ENCODE measurements at places on chromosomes 5 and 9.

DNA sequence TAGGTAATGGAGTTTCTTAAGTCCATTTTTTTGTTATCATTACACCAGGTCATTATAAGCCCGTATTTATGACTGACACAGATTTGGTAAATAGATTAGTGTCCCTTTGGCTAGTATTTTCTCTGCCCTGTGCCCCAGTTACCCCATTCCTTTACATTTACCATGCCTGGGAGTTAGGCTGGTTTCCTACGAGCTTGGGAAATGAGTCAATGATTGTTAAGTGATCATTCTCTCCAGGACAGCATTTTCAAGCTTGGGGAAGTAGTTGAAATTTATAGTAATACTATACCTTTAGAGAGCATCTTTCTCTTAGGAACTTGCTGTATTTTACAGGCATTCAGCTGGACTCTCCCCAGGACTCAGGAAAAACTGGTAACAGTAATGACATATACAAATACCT lies 573.1 kb downstream of the TLE4 start:
- H3K4me3 ChIP-seq: no peak overlapping the region
- no peak for DNase-seq
- H3K27ac ChIP-seq: no peak overlapping the region
- H3K4me1 ChIP-seq: no peaks in the 10 kb centered on the region

DNA sequence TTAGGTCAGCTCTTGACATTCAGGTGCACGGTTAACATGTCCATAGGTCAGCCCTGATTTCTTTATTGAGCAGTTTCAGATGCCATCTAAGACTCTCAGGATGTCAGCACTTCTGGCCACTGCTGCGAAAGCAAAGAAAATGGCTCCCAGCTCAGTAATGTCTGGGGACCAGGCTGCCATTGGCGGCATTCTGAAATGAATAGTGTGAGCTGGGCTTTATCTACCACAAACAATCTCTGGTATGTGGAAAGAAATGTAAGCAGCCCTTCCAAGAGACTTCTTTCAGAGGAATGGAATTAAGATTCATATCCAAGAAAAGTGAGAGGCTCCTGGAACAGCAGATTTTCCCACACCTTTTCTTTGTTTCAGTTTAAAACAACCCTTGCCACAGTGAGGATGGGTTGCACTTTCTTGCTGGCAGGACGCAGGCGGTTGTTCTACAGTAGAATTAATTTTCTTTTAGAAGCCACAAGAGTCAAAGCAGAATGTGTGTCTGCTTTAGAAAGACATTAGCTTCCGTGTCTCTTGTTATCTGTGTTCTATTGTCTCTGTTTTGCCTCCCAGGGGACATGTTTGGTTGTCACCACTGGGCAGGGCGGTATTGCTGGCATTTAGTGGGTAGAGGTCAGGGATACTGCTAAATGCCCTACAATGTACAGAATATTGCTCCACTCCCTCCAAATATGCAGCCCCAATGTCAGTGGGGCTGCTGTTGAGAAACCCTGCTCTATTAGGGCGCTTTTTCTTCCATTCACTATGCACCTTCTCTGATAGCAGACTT lies 149.9 kb upstream of the ANKH start:
- no peak overlapping the region for H3K27ac ChIP-seq
- H3K4me3 ChIP-seq: no peak overlapping the region
- no peaks in the 10 kb centered on the region for H3K4me1 ChIP-seq
- no peaks in the 10 kb centered on the region for H3K27me3 ChIP-seq

- H3K4me1 ChIP-seq: peaks cover 49% of the 10 kb centered on the region
- peak within 1 kb of the TSS; percentile 100 for H3K27ac ChIP-seq
- peak within 1 kb of the TSS; percentile 86 for H3K4me3 ChIP-seq
- DNase-seq: peak; percentile 98
- no peaks in the 10 kb centered on the region for H3K27me3 ChIP-seq
- peaks cover 10% of the 10 kb centered on the region for H3K36me3 ChIP-seq
Measured at GRCh38 chr5:32585446-32586275, at the start of gene SUB1. TSS of gene SUB1 (plus strand) at chr5:32585557. CDS start at chr5:32588513, 2,956 bp downstream.

DNA sequence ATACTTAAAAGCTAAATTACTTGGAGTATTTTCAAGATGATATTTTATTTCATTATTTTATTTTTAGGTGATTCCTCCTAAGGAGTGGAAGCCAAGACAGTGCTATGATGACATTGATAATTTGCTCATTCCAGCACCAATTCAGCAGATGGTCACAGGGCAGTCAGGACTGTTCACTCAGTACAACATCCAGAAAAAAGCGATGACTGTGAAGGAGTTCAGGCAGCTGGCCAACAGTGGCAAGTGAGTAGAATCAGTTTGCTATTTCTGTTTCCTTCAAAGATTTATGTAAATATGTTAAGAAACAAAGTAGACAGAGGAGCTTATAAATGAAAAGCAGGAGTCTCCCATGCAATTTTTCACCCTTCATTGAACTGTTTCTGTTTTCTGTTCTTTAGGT lies 47.8 kb downstream of the KDM4C start:
- no peak for DNase-seq
- H3K27ac ChIP-seq: no peak overlapping the region
- H3K36me3 ChIP-seq: peaks cover 44% of the 10 kb centered on the region
- H3K4me1 ChIP-seq: no peaks in the 10 kb centered on the region
- H3K4me3 ChIP-seq: no peak overlapping the region
- no peaks in the 10 kb centered on the region for H3K27me3 ChIP-seq

DNA sequence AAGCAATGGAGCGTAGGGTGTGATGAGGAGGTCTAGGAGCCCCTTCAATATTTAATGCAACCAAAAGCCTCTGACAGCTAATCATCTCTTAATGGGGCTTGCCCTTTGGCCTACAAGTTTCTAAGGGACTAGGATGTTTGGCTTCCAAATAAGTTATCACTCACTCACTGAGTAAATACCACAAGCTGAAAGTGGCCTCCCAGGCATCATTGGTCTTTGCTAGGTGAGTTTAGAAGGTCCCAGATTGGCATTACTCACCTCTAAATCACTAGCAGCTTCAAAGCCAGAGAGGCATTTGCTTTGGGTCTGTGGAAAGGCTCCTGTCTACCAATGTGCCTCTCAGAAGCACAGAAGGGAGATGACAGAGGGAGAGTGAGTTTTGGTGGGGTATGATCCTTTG lies 344.2 kb downstream of the NTRK2 start:
- H3K4me3 ChIP-seq: no peak overlapping the region
- H3K36me3 ChIP-seq: no peaks in the 10 kb centered on the region
- DNase-seq: no peak
- no peaks in the 10 kb centered on the region for H3K4me1 ChIP-seq

DNA sequence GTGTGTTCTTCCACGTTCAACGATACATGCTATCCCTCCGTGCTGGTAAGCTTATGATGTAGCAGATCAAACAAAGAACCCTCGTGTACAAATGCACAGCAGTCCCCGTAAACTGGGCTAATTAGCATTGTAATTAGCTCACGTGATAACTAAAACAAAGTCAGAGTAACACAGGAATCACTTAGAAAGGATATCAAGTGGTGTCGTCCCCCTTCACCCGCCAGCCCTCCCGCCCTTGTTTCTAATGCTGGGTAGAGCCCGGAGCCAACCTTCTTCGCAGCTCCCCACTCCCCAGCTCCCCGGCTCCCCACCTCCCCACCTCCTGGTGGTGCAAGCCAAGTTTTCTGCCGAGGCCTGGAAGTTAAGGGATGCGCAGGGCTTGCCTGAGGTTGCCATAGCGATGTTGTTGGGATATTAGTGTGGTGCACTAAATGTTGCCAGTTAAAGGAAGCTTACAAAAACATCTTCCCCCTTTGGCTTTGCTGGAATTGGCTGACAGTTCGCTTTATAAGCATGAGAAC lies 357.9 kb upstream of the CCNH start:
- H3K4me1 ChIP-seq: no peaks in the 10 kb centered on the region
- peak; percentile 41 for DNase-seq
- H3K36me3 ChIP-seq: no peaks in the 10 kb centered on the region
- H3K4me3 ChIP-seq: no peak overlapping the region

DNA sequence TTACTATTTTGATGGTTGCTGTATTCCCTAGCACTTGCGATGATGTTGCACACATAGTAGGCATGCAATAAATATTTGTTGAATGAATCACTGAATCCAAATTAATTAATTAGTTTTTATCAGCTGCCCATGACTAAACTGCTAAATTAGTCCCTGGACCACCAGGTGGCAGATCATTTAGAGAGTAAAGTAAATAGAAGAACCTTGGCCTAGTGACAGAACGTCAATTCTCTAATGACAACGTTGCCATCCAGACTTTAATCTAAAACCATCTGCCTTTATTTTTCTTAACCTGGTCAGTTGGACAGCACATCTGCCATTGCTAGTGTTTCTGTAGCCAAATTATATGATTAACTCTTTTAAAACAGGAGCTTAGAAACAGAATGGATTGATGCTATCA lies 457.5 kb downstream of the KIF4B start:
- no peaks in the 10 kb centered on the region for H3K36me3 ChIP-seq
- no peaks in the 10 kb centered on the region for H3K4me1 ChIP-seq
- H3K27ac ChIP-seq: no peak overlapping the region
- no peak for DNase-seq
- H3K27me3 ChIP-seq: no peaks in the 10 kb centered on the region
- H3K4me3 ChIP-seq: no peak overlapping the region

- DNase-seq: no peak
- H3K36me3 ChIP-seq: no peaks in the 10 kb centered on the region
- H3K27me3 ChIP-seq: peaks cover 7% of the 10 kb centered on the region
- no peaks in the 10 kb centered on the region for H3K4me1 ChIP-seq
Measured at GRCh38 chr9:38526591-38526990, 93.8 kb downstream of the ANKRD18A start.

DNA sequence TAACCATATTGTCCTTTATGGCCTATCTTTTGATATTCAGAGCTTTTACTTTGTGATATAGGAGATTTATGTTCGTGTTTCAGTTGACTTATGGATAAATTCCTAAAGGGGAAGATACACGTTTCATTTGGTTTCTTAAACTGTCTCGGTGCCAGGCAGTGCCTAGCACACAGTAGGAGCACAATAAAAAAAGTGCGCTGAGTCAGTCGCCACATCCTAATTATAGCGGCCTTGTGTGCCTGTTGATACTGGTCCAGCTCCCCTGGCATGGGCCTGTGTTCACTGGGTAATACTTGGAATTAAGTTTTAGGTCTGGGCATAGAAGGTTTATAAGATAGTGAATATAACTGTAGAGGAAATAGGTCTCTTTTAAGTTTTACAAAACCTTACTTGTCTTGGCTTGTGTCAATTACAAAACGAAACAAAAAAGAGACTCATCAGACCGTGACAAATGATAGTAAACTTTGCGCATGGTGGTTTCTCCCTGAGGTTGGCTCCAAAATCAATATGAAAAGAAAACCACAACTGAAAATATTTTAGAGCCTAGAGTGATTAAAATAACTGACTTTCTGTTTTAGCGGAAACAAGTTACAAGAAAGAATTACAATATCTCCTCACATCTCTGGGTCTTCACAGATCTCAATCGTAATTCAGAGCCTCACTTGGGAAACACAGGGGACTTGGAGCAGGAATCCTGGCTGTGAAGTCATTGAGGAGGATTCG lies 84.8 kb downstream of the MVB12B start:
- DNase-seq: peak; percentile 41
- H3K4me3 ChIP-seq: no peak overlapping the region
- peaks cover 37% of the 10 kb centered on the region for H3K4me1 ChIP-seq

DNA sequence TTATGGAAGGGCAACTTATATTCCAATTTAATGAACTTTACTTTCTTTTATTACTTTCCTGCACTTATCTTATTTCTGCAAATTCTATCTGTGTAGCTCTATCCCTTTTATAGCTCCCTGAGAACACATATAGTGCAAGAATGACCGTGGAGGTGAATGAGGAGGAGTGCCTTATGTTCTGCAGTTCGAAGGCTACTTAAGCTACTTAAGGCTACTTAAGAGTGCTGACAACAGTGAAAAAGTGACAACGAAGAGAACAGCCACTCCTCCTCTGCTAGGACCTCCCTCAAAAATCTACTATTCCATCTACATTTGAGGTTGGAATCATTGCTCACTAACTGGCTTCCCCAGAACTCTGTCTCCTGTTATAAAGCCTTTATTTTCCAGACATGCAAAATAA lies 1365.7 kb upstream of the C9orf72 start:
- no peaks in the 10 kb centered on the region for H3K36me3 ChIP-seq
- DNase-seq: no peak
- no peak overlapping the region for H3K27ac ChIP-seq

GRCh38 chr5:112388074-112388473 lies 31.0 kb downstream of the EPB41L4A start:
- H3K27ac ChIP-seq: no peak overlapping the region
- no peak for DNase-seq
- no peaks in the 10 kb centered on the region for H3K4me1 ChIP-seq
- H3K4me3 ChIP-seq: no peak overlapping the region
- no peaks in the 10 kb centered on the region for H3K36me3 ChIP-seq

GRCh38 chr5:107893642-107894041 lies 222.9 kb upstream of the EFNA5 start:
- no peak overlapping the region for H3K27ac ChIP-seq
- DNase-seq: no peak
- no peaks in the 10 kb centered on the region for H3K27me3 ChIP-seq
- no peak overlapping the region for H3K4me3 ChIP-seq
- H3K4me1 ChIP-seq: no peaks in the 10 kb centered on the region

- peak overlapping the region; percentile 51 for H3K27ac ChIP-seq
- H3K36me3 ChIP-seq: peaks cover 98% of the 10 kb centered on the region
- DNase-seq: no peak
- no peak overlapping the region for H3K4me3 ChIP-seq
- H3K4me1 ChIP-seq: peaks cover 4% of the 10 kb centered on the region
Measured at GRCh38 chr9:136471802-136472487, 10.9 kb downstream of the SEC16A start.

DNA sequence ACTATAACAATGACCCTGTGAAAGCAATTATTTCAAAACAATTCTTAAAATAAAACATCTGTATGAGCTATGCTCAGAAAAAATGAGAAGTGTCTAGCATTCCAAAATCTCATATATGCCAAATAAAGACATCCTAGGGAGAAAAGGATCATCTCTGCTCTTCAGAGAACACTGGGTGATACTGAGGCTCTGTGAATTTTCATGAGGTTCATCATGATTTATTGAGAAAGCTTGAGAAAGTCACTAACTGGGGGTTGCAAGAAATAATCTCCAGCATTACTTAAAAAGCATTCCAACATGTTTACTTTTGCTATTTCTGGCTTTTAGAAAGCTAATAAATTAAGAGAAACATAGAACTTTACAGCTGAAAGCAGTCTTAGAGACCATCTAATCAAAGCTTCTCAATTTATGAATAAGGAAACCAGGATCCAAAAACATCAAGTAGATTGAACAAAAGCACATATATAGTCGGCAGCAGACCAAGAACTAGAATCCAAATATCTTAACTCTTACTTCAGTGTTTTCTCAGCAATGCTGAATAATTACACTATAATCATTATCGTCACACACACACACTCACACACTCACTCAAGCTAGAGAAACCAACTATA lies 372.8 kb downstream of the NR2F1-AS1 start:
- H3K4me3 ChIP-seq: no peak overlapping the region
- H3K4me1 ChIP-seq: no peaks in the 10 kb centered on the region
- no peak for DNase-seq
- H3K36me3 ChIP-seq: no peaks in the 10 kb centered on the region
